Stromal cell of bone marrow (primary cell): ENCODE measurements at places on chromosomes 5 and 9.

DNA sequence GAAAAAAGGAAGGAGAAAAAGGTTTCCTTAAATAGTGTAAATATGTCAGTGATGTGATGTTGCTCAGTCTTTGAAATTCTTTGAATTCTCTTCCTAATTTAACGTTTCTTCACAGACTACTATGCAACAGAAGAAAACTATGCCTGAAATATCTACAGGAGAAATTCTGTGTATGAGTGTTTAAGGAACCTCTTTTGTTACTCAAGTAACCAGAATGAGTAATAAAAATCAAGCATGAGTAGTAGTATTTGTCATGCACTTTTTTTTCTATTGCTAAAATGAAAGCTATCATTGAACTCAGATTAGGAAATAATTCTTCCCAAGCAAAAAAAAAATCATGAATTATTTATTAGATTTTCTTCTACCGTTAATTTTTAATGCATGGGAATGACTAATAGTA lies 20.3 kb upstream of the THG1L start:
- peak; percentile 61 for DNase-seq

DNA sequence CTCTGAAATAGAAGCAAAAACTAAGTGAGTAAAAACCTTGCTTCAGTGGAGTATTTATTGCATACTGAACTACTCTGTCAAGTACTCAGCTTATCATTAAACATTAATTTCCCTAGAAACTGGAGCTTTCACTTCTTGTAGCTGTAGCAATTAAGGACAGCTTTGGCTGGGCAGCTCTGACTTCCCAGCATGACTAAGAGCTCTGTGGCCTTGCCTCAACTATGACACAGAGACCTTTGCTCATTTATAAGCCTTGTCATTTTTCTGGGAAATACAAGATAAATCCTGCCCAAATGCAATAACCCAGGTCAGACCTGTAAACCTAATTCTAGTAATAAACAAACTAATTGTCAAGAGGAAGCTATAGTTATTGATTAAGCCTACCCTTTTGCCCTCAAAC lies 65.4 kb upstream of the STK32A start:
- DNase-seq: peak; percentile 50

GRCh38 chr5:114243281-114243971 lies 118.4 kb upstream of the KCNN2 start:
- DNase-seq: no peak

- no peak for DNase-seq
Measured at GRCh38 chr5:156929366-156929948, 33.6 kb downstream of the TIMD4 start.

GRCh38 chr9:113956901-113957300 lies 80.8 kb downstream of the ZNF618 start:
- DNase-seq: no peak

- DNase-seq: no peak
Measured at GRCh38 chr9:120040896-120041295, 539.1 kb downstream of the CDK5RAP2 start.

- no peak for DNase-seq
Measured at GRCh38 chr9:127562841-127563401, 49.2 kb upstream of the STXBP1 start.

- no peak for DNase-seq
Measured at GRCh38 chr5:36536616-36537005, 69.8 kb upstream of the SLC1A3 start.

DNA sequence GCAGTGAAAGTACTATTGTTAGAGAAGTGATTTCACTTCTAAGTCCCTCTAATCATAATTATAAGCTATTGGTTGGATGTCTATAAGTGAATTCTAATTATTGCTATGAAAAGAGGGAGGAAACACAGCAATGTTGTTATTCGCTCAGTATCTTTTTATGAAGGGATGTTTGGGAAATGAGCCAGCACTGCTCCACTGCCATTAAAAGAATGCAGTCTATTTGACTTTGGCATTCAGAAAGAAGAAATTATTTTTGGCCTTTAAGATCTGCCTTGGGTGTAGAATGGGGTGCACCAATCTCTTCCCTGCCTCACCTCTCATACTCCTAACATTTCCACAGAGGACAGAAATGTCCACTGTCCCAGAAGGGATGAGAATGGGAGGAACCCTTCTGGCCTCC lies 332.0 kb downstream of the SPATA31D1 start:
- DNase-seq: no peak

- DNase-seq: no peak
Measured at GRCh38 chr9:71441266-71441665, 319.8 kb upstream of the TRPM3 start.

DNA sequence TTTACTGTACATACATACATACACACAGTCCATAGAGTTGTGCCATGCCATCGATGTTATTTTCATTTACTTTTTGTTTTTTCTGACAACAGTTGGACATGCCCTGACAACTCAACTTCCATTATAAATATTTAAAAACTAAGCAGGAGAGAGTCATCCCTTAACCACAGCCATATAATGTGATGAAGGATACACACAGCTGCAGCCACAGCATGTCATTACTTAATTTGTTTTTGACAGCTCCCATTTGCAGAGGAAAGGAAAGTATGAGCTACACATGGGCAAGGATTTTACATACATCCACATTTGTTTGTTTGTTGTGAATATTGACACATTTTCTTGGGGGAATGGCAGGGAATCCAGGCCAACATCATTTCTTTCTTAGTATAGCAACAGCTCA lies 91.5 kb upstream of the TUT7 start:
- no peak for DNase-seq

- DNase-seq: no peak
Measured at GRCh38 chr5:135133698-135134515, 99.9 kb upstream of the PITX1 start.

- no peak for DNase-seq
Measured at GRCh38 chr5:173211284-173211683, 23.7 kb downstream of the NKX2-5 start.

GRCh38 chr9:104280178-104280560 lies 186.1 kb downstream of the SMC2 start:
- DNase-seq: no peak
